Stimulated activated CD8-positive, alpha-beta memory T cell treated with anti-CD3 and anti-CD28 coated beads, Interleukin-2, amount 100 ng/mL, for 1 hour (primary cell): ENCODE measurements at places on chromosomes 5 and 9.

GRCh38 chr5:158824241-158824882 is 275.4 kb downstream of the EBF1 start:
- no peak for DNase-seq

DNA sequence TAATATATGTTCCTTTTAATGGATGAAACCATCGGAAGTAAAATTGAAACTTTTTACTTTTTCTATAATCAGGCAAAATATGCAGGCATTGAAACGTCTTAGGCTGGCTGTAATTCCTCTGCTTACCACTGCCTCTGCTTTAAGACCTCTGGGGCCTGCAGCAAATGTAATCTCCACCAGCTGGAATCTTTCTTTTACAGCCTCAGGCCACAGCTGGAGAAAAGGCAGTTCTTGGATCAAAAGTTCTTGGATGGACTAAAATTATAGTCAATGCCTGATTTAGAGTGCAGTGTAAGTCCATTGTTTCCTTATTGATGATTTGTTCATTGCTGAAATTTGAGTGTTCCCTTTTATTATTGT is 396.7 kb downstream of the KCTD16 start:
- DNase-seq, result no peak

- no peak for DNase-seq
These were observed 2.7 kb downstream of the CCL27 start for GRCh38 chr9:34659592-34660253.

GRCh38 chr9:70639853-70640814 is 225.7 kb upstream of the KLF9 start:
- no peak for DNase-seq

GRCh38 chr9:107847978-107848964 is 358.7 kb upstream of the KLF4 start:
- no peak for DNase-seq

GRCh38 chr9:114484854-114485443 is 20.3 kb downstream of the WHRN start:
- no peak for DNase-seq

DNA sequence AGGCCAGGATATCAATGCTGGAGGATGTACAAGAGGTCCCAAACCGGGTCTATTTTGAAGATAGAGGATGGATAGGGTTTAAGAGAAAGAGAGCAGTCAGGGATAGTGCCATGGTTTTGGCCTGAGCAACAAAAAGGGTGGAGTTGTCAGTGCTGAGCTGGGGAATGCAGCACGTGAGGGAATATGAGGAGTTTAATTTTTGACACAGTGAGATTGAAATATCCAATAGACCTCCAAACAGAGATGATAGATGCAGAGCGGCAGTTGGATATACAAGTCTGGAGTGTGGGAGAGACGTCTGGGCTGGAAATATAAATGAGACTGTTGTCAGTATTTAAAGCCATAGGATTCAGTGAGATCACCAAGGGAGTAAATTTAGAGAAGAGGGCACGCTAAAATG is 136.7 kb upstream of the EFNA5 start:
- no peak for DNase-seq
